ENCODE measurements at places on chromosomes 6 and 20. TPM values are rescaled to one million over a fixed set of nuclear protein-coding genes. Genes with fewer than 3 reads are reported as not detected.

Gene LAMP5
- total RNA-seq: 3.3 TPM

Gene CPXM1
- 1.2 TPM for total RNA-seq

Gene BHLHE23
- not detected for total RNA-seq

Gene SLC29A1
- 130 TPM for total RNA-seq

All from MG63 (cell line).